ENCODE measurements at places on chromosomes 3 and 15.

- DNase-seq = no peak
Observed at GRCh38 chr15:51736751-51737521, 519 bp downstream of the LYSMD2 start.

GRCh38 chr3:187213616-187214015 lies 16.3 kb downstream of the RTP1 start:
- DNase-seq = no peak

GRCh38 chr15:60070838-60071493 lies 66.9 kb downstream of the FOXB1 start:
- DNase-seq = peak; percentile 76

DNA sequence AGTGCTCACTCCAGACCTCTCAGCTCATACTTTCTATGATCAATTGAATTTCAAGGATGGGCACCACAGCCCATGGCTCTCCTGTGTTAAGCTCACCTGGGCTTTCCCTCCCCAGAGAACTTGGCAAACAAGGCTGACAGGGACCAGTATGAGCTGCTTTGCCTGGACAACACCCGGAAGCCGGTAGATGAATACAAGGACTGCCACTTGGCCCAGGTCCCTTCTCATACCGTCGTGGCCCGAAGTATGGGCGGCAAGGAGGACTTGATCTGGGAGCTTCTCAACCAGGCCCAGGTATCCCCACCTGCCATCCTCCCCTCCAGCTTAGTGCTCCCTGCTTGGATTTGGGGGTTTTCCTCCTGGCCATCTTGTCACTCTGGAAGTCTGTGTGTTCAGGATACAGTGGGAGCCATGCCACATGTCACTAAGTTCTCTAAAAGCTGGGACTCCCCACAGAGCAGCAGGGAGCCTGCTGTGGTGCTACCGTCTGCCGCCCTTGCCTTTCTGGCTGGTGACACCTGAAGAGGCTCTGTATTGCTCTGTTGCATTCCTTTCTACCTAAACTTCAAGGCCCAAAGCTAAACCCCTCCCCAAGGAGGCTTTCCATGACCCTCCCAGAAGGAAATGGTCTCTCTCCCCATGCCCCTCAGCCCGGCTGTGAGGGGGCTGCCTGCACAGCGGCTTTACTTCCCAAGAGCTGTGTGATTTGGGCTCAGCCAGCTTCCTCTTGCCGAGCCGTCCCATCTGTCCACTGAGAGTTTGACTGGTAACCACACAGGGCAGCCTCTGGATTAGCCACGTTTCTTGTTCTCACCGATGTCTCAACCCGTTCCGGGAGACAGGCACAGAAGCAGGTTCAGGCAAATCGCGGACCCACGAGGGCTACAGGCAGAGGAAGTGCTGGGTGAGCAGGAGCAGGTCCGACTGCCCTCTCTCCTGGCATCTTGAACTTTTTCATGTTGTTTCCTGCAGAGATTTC lies 10.8 kb downstream of the TF start:
- no peak for DNase-seq

GRCh38 chr15:90400759-90401314 lies 12.8 kb downstream of the IQGAP1 start:
- peak; percentile 79 for DNase-seq

DNA sequence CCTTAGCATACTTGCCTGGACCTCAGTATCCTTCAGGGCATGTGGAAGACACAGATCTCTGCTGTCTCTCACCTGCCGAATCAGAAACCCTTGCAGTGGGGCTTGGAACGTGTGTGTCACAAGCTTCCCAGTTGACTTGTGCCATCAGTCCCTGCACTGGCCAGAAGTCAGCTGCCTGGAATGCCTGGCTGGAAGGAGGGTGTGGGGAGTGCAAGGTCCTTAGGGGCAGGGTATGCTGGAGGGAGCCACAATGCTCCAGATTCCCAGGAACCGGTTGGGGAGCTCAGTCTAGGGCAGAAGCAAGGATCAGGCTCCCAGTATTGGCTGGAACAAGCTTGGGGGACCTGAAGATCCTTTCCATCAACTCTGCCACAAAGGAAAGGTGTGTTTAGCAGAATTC lies 27.1 kb downstream of the SPSB4 start:
- DNase-seq = no peak

DNA sequence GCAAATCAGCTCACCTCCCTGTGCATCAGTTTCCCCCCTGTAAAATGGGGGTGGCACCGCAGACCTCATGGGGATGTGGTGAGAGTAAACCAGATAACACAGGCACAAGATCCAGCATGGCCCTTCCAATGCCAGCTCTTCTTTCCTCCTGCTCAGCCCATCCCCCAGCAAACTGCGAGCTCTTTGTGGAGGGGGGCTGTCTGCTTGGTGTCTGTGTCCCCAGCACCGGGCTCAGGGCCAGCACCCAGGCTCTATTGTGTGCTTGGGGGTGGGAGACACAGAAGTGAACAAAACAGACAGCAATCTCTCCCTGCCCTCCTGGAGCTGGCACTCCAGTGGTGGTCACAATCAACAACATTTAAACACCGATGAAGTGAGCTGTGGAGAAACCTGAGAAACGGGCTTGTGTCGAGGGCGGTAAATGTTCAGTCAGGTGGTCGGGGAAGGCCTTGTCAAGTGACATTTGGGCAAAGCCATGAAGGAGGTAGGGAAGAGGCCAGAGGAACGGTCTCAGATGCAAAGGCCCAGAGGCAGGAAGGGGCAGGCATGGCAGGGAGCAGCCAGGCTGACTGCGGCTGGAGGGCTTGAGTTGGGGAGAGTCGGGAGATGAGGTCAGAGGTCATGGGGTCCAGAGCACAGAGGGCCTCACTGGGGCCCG lies 28.4 kb downstream of the GRIP2 start:
- DNase-seq = no peak

GRCh38 chr3:190322604-190323245 lies 479 bp upstream of the CLDN1 start:
- DNase-seq = no peak

- DNase-seq = no peak
Observed at GRCh38 chr15:56887782-56888438, 30.5 kb upstream of the TCF12 start.

GRCh38 chr15:68815598-68815997 lies 5.1 kb downstream of the ANP32A start:
- DNase-seq = no peak

DNA sequence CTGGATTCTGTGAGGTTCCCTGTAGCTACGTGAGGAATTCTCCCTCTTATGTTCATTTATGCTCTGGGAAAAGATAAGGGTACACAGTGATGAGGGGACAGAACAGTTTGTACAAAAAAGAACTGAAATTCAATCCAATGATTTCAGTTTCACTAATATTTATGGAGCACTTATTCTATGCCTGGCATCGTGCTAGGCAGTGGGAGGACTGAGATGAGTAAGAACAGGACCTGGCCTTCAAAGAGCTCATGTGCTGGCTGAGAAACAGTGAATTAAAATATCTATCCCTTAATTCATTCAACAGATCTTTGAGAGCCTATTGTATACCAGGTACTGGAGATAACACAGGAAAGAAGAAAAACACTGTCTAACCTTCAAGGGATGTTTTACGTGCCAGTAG lies 22.2 kb downstream of the SSR3 start:
- DNase-seq = no peak

- DNase-seq = no peak
Observed at GRCh38 chr15:52710050-52710707, 31.0 kb upstream of the ATOSA start.

DNA sequence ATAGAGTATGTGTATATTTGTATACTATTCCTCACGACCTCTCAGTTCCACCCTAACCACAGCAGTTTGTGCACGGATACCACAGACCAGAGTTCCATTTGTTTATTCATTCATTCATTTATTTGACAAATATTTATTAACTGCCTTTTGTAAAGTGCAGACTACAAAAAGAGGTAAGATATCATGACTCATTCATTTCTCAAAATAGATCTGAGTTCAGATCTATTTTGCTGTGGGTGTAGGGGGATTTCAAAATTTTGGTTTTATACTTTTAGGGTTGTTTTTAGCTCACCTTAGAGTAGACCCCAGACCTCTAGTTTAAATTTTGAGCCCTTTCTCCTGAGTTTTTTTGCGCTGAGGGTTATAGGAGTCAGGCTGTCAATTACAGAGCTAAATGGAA lies 76.1 kb upstream of the LRRFIP2 start:
- DNase-seq = no peak

DNA sequence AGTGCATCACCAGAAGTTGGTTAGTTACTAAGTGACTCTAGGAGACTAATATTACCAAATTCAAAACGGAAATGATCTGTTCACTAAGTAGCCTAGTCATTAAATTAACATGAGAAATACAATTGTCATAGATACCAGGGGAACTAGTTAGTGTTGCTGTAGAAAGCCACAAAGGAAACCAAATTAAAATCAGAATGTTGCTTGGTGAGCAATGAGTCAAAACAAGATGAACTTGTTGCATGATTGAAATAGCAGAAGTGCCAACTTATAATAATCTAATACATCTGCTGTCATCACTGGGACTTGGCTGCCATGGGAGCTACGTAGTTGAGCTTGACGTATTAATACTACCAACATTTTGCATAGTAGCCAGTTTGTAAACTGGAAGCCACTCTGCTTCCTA lies 458.1 kb downstream of the DIPK2A start:
- DNase-seq = no peak

- no peak for DNase-seq
Observed at GRCh38 chr15:95875121-95875643, 455.3 kb upstream of the NR2F2 start.

GRCh38 chr15:34621675-34622074 lies 38.2 kb upstream of the GOLGA8B start:
- DNase-seq = no peak

GRCh38 chr3:195451373-195452015 lies 8.7 kb upstream of the ACAP2 start:
- no peak for DNase-seq

GRCh38 chr15:29127506-29128430 lies 141.9 kb downstream of the NSMCE3 start:
- no peak for DNase-seq

GRCh38 chr15:45118996-45119395 lies 4.9 kb downstream of the DUOXA2 start:
- DNase-seq = no peak

- peak; percentile 80 for DNase-seq
Observed at GRCh38 chr3:128011140-128011539, 41.1 kb upstream of the SEC61A1 start.

- no peak for DNase-seq
Observed at GRCh38 chr15:90022905-90023700, 22.0 kb downstream of the ZNF710 start.

DNA sequence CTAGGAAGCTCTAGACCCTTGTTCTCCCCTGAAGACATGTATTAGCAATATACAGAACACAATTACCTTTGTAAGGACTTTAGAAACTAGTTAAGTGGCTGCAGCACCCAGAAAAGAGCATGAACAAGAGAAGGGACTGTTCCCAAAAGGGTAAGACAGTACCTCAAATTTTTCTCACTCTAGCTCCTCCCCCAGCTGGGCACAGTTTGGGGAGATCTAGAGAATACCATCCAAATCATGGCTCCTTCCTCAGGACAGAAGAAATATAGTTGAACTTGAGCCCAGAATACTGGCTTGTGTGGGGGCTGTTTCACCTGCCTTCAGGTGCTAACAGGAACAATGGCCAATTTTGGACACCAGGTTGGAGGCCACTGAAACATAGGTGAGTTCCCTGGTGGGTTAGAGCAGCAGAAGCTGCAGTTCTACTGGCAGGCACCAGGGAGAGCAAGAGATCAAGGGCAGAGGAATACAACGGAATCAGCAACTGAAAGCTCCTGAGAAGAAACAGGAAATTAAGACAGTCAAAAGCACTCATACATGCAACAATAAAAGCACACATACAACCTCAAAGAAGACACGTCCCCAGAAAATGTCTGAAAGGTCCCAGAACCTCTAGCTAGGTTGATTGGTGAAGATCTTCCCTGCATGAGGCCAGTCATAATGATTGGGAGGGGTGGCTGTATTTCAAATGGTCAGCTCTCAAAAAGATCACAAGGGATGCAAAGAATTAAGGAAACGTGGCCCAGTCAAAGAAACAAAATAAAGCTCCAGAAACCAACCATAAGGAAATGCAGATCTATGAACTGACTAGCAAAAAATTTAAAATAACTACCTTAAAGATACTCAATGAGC lies 104.9 kb upstream of the ASB14 start:
- peak; percentile 42 for DNase-seq

DNA sequence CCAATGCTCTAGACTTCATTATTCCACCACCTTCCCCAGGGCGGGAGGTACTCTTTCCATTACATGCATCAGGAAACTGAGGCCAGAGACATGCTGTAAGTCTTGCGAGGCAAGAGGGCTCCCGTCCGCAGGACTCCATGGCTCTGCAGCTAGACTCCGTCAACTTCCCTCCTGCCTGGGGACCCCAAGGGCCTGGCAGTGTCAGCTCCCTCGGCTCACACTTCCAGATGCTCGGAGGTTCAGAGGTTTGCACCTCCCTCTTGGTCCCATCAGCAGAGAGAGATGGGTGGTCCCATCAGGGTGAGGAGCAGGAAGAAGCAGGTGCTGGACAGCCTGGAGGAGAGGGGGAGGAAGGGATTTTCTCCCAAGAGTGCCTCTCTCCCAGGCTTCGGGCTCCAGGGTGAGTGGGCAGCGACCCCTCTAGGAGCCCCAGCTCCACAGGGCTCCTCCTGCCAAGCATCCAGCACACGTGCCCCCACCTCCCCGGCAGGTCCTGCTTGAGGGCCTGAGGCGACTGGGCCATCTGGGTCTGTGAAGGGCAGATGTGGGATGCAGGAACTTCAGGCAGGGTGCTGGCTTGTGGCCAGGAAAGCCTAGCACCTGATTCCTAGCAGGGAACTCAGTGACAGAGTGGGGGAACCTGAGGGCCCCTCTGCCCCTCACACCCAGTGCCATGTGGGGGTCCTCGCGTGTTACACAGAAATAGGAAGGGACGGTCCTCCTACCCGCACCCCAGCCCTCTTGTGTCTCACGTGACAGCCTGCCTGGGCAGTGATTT lies 9.3 kb downstream of the PAK6 start:
- DNase-seq = no peak

DNA sequence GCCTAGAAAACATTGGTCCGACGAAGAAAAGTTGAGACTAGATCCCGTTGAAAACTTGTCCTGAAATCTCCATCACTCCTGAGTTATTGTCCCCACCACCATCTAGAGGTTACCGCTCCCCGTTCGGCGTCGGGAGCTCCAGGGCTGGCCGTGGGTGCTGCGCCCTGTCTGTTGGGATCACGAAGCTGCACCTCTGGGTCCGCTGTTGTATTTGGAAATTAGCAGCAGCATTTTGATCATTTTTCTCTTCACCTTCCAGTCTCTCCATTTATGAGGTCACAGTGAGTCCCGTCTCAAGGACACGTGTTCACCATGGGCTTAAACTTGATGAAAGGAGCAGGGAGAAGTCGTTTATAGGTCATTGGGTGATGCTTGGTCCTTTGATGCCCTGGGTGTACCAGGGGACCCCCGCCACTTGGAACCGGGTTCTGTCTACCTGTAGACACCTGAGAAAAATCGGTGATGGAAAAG lies 565 bp downstream of the MANF start:
- DNase-seq = no peak

GRCh38 chr3:111521891-111522290 lies 20.1 kb upstream of the CD96 start:
- DNase-seq = no peak

DNA sequence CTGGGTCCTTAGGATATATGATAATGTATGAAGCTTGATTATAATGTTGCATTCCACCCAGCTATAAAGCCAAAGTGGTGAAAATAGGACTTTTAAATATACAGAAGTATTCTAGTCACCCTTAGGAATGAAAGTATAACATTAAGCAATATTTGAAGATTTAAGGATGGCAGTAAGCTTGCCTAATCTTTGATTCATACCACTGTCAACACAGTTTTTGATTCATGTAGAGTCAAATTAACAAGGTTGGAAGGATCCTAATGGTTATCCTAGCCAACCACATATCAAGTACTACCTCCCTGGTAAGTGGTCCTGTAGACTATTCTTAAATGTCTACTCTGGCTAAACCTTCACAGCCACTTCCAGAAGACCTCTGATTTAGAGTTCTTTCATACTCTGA lies 18.6 kb downstream of the ARIH1 start:
- DNase-seq = no peak

Measured in LNCaP clone FGC (cell line).